CD4-positive, alpha-beta T cell treated with Interferon gamma for 1 hour (primary cell): ENCODE measurements at places on chromosomes 7 and 10.

DNA sequence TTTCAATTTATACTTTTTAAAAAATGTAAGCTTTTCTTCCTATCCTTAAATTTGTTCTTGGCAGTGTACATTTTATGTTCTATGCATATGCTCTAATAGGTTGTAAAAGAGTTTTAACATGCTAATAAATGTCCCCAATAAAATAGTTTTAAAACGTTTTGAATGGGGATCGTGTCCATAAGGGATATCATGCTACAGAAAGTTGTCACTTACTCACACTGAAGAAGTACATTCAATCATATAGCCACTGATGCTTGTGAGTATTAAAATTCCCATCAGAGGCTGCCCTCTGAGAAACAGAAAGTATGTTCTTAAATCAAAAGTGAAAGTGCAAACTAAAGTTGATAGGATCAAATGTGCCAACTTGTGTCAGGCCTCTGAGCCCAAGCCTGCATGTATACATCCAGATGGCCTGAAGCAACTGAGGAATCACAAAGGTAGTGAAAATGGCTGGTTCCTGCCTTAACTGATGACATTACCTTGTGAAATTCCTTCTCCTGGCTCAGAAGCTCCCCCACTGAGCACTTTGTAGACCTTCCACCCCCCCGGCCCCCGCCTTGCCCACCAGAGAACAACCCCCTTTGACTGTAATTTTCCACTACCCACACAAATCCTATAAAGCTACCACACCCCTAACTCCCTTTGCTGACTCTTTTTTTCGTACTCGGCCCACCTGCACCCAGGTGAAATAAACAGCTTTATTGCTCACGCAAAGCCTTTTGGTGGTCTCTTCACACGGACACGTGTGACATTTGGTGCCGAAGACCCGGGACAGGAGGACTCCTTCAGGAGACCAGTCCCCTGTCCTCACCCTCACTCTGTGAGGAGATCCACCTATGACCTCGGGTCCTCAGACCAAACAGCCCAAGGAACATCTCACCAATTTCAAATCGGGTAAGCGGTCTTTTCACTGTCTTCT, 877 bp upstream of the NOD1 start:
- DNase-seq = no peak

GRCh38 chr7:147607157-147607800, 983.3 kb upstream of the C7orf33 start:
- DNase-seq = no peak

- no peak for DNase-seq
These were observed 774.0 kb downstream of the DNAJB9 start for GRCh38 chr7:109343678-109344077.

GRCh38 chr10:43667317-43667731, 18.6 kb upstream of the ZNF32 start:
- no peak for DNase-seq
